ENCODE measurements at places on chromosomes 16 and 17.

- no peak for DNase-seq
These were observed 172.8 kb upstream of the WSCD1 start for GRCh38 chr17:5897275-5897911.

DNA sequence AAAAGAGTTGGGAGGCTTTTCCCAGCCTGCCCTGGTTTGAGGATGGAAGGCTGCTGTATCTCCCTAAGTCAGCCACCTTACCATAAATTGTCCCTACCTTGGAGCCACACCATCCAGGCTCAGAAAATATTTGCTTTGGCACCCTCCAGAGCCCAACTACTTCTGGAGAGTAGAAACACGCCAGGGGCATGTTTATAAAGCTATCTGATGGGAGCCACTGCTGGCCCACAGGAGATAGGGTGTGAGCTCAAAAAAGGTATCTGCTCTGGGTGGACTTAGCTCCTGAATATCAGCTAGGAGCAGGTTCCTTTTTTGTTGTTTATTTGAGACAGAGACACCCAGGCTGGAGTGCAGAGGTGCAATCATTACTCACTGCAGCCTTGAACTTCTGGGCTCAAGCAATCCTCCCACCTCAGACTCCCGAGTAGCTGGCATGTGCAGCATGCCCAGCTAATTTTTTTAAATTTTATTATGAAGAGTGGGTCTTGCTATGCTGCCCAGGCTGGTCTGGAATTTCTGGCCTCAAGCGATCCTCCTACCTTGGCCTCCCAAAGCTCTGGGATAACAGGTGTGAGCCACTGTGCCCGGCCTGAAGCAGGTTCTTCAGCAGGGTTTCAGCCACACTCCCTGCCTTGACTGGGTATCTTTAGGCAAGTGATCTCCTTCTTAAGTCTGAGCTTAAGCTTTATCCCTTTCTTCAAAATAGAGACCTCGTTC, 147.1 kb downstream of the SALL1 start:
- no peak for DNase-seq

- no peak for DNase-seq
These were observed 656 bp upstream of the IGFBP4 start for GRCh38 chr17:40442392-40443195.

GRCh38 chr17:64783556-64784352, 121.6 kb upstream of the SMURF2 start:
- DNase-seq = no peak

GRCh38 chr17:3964203-3965117, at the start of gene ATP2A3:
TSS of gene ATP2A3 (minus strand) at chr17:3964437. CDS start at chr17:3964291, 146 bp downstream.
- DNase-seq = no peak

DNA sequence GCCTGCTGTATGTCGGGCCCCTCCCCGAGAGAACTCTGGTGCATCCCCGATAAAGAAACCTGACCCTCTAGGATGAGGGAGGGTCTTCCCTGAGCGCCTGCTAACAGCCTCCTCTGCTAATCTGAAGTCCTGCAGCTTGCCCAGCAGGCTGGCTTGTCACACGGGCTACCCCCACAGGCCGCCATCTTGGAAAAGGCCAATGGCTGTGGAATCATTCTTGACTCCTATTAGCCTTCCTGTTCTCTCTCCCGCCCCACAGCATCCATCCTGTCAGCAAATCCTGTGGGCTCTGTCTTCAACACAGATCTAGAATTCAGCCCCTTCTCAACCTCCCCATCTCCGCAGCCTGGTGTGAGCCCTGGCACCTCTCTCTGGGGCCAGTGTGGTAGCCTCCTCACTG, 12.0 kb downstream of the IL4R start:
- DNase-seq = no peak

DNA sequence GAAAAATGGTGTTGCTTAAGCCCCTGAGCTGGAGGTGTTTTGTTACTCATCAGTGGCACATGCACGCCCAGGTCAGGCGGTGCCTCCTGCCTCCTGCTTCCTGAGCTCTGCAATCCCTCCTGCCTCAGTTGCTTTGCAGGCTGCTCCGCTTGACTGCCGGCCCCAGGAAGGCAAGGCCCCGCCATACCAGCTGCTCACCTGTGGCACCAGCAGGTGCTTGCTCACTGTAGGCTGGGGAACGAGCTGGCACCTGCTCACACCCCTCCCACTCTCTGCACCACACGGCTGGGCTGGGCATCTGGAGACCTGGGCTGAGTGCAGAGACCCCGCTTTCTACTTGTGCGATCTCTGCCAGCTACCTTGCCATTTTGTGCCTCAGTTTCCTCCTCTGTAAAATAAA, 200.2 kb downstream of the RBFOX3 start:
- DNase-seq = no peak

GRCh38 chr17:46952115-46952514, 26.9 kb downstream of the RPRML start:
- DNase-seq = no peak

DNA sequence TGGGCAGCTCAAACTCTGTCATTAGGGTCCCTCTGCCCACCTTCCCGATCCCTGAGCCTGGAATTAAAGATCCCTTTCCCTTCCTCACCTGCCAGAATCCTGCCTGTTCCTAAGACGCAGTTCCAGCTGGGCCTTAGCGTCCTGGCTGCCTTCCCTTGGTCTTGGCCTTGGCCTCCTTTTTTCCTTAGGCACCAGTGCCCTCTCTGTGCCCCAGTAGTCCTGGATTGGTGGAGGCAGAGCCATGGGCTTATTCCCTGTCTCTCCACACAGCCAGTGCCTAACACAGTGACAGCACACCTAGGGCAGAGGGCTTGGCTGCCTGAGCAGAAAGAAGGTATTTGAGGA, 3.5 kb downstream of the TMEM132E start:
- no peak for DNase-seq

DNA sequence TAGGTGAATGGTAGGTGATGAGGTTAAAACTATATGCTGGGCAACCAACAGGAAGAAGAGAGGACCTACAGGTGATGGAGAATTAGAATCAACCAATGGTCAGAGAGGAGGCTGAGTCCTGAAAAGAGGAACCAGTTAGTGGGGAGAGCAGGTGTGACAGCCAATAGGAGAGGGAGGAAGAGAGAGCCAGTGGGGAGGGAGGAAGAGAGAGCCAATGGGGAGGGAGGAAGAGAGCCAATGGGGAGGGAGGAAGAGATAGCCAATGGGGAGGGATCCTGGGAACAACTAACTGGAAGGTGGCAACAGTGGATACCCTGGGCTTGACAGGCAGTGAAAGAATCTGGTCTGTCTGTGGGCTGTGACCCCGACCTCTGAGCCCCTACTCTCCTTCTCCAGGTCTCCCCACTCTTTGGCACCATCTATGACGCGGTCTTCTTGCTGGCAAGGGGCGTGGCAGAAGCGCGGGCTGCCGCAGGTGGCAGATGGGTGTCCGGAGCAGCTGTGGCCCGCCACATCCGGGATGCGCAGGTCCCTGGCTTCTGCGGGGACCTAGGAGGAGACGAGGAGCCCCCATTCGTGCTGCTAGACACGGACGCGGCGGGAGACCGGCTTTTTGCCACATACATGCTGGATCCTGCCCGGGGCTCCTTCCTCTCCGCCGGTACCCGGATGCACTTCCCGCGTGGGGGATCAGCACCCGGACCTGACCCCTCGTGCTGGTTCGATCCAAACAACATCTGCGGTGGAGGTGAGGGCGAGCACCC, 3.7 kb downstream of the GUCY2D start:
- no peak for DNase-seq

- no peak for DNase-seq
These were observed 59.6 kb downstream of the SMG6 start for GRCh38 chr17:2243953-2244352.

GRCh38 chr16:70478912-70479341, 24.5 kb downstream of the FCSK start:
- no peak for DNase-seq

DNA sequence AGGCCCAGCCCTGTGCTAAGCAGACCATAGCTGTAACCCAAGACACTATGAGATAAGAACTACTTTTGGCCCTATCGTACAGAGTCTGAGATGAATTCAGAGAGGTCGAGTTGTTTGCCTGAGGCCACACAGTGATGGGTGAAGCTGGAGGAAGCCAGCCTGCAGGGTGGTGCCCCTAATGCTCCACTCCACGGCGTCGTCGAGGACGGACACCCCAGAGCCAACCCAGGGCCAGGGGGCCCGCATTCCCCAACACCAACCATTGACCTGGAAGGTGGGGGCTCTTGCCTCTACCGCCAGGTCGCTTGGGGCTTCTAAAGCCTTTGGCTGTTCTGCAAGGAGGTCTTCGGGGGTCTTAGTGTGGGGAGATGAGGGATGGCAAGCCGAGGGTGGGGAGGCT, 84.1 kb downstream of the IRF8 start:
- no peak for DNase-seq

- no peak for DNase-seq
These were observed 48.8 kb downstream of the PIPOX start for GRCh38 chr17:29091606-29092289.

DNA sequence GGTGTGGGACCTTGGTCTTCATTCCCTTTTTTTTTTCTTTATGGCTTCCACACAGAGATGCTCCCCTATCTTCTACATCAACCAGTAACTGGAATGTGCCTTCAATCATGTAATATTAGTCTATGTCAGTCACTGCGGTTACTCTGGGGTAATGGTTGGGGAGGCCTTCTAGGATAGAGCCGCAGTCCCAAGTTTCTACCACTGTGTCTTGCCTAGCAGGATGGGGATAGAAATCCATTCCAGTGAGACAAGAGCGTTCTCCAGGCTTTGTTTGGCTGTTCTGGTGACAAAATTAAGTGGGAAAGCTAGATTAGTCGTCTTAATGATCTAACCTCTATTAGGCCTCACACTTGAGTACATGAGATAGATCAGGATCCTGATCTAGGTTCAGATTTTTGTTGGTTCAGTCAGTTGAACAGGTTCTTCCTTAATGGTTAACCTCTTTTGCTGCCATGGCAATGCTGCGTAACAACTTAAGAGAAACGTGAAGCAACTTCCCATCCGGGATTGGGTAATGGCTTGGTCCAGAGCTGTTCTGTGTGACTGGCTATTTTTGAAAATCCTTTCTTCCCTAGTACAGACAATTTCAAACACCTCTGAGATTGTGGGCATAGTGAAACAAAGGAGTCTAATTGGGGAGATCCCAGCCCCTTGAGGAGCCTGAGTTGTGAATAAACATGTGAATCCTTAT, 8.7 kb downstream of the MSL1 start:
- no peak for DNase-seq
